ENCODE measurements at places on chromosomes 4 and X. TPM values are rescaled to one million over a fixed set of nuclear protein-coding genes. Genes with fewer than 3 reads are reported as not detected.

Gene SGMS2
- 8.1 TPM for polyA plus RNA-seq

Gene NEUROG2
- not detected for polyA plus RNA-seq

DNA sequence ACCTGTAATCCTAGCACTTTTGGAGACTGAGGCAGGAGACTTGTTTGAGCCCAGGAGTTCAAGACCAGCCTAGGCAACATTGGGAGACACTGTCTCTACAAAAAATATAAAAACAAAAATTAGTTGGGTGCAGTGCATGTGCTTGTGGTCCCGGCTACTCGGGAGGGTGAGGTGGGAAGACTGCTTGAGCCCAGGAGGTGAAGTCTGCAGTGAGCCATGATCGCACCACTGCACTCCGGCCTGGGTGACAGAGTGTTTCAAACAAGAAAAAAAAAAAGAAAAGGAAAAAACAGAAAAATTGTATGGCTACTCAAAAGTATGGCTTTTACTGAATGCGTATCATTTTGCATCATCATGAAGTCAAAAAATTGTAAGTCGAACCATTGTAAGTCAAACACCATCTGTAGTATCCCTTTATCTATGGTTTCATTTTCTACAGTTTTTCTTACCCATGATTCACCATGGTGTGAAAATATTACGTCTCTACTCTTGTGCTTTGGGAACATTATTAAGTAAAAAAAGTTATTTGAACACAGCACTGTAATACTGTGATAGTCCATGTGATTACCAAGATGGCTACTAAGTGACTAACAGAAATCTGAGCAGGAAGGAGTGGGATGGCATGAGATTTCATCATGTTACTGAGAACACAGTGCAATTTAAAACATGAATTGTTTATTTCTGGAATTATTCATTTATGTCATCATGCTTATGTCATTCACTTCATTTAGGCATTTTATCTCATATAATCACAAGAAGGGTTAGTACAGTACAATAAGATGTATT lies 26.5 kb upstream of the MANBA start:
- DNase-seq: no peak

GRCh38 chrX:83508006-83508405 lies at the start of gene POU3F4:
POU3F4 (plus strand) TSS chrX:83508290; CDS start chrX:83508325, 35 bp downstream.
- DNase-seq: no peak

DNA sequence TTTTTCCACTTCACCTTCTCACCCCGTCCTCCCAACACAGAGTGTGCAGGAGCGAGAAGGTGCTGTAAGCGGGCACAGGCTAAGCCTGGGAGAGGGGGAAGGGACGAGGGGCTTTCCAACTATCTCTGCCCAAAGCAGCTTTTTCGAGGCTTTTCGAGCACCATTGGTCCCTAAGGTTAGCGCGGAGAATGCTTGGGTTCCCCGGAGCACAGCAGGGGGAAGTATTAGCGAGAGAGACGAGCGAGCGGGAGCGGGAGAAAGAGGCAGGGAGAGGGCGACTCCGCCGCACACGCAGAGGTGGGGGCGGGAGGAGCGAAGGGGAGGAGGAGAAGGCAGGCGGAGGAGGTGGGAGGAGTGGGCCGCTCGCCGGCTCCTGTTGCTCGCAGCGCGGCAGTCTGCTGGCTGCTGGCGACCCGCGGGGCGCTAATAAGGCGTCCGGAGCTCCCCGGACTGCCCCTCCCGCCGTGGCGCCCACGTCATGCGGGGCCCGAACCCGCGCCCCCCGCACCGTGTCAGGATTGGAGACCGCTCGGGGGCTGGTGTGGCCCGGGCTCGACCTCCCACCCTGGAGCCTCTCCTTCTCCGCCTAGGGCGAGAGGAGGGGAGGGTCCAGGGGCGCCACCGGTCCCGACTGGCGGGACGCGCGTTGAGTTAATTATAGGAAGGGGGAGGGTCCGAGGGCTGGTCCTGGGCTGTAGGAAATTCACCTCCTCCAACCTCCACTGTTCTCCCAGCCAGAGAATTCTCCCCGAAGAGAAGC lies at the start of gene ADAMTS3:
ADAMTS3 (minus strand) TSS at position 263 of the 760 bp plus-strand sequence. CDS start 459 bp downstream, outside the sequence.
- no peak for DNase-seq

DNA sequence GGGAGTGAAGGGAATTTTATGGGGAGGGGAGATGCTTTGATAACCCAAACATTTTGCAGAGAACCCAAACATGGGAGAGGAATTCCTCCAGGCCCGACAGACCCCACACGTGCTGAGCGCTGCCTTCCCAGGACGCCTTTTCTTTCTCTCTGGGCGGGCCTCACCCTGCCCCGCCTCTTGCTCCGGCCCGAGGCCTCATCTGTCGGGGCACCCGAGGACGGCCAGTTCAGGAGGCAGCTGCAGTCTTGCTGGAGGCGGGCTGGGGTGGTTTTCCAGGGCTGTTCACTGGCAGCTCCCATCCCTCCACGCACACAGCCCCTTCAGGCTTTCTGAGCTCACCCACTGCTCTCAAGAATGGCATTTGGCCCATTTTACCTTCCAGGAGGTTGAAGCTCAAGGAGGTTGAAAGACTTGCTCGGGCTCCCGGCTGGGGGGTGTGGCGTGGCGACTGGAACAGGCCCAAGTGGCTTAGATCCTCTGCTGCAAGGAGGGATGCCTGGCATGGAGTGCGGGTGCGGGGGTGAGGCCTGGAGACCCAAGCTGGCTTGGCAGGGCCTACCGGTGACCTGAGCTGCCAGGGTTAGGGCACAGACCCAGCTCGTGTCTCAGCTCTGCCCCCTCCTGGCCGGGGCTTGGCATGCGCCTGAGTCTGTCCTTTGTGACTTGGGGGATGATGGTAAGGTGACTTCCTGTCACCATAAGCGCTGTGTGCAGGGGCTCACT lies 99.2 kb downstream of the PSAPL1 start:
- DNase-seq: peak; percentile 54

DNA sequence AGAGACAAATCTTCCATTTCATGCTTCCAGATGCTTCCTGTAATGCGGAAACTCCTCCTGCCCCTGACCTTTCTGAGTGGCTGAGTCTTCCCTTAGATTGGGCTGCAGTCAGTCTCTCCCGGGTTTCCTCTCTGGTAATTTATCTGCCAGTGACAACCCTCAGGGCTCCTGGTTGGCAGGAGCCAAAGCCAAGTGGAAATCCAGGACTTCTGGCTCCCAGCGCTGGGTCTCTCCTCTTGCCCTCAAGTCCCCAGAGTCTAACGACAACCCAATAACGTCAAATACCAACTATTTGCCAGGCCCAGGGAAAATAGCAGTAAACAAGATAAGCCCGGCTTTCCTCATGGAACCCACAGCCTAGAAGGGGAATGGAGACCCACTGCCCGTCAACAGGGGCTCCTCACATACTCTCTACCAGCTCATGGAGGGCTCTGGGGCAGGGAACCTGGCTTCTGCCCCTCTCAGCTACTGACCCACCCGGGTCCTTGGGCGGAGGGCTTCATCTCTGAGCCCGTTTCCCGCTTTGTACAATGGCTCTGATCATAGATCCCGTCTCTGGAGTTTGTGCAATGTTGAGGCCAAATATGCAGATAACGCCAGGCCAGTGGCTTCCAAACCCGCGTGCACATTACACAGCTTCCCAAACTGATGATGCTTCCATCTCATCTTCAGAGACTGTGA lies 1.1 kb upstream of the TBC1D14 start:
- DNase-seq: peak; percentile 32

GRCh38 chr4:39936565-39937418 lies 40.9 kb downstream of the PDS5A start:
- no peak for DNase-seq

DNA sequence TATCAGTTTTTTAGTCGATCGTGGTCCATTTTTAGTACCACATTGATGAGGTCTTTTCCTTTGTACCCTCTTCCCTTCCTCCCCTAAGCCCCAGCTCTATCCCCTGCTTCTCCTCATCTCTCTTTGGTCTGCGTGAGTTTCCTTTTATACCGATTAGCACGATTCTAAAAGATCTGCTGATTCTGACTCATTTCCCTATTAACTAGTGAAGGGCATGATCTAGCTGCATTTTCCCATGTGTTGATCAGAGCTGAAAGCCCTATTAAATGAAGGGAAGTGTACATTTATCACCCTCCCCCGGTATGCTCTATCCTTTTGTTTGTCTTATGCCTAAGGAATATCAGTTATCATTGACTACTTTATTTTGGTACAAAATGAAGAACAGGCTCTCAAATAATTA lies 181.7 kb upstream of the NPY2R start:
- DNase-seq: no peak

DNA sequence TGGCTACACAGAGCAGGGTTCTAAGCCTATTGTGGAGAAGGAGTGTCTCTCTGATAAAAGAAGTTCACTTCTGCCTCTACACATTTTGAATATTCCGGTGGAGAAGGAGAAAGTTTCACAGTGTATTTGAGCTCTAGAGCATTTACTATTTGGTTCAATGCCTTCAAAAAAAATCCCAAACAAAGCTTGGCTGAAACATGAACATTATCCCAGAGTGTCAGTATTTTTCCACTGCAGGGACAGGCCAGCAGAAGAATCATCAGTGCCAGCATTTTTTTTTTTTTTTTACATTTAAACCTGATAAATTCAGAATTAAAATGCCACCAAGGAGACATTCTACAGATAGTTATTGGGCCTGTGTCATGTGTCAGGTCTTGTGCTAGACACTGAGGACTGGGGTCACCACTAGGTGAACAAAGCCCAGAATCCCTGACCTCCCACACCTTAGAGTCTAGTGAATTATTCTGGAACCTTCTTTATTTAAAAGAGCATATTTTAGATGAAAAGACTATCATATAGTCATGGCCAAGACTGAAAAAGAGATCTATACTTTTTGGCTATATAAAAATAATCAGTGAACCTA lies 48.0 kb upstream of the NAP1L5 start:
- DNase-seq: no peak

- DNase-seq: no peak
These were observed 62.9 kb upstream of the FMR1 start for GRCh38 chrX:147848543-147849443.

- no peak for DNase-seq
These were observed 1.1 kb downstream of the SLIT2 start for GRCh38 chr4:20252656-20253282.

GRCh38 chr4:73723023-73723422 lies 17.3 kb upstream of the CXCL8 start:
- no peak for DNase-seq
